Thoracic aorta (tissue), 2 donors: ENCODE measurements at places on chromosomes 1 and 21.

- H3K4me1 ChIP-seq: peaks cover 18% of the 10 kb centered on the region
- no peaks in the 10 kb centered on the region for H3K36me3 ChIP-seq
- peak overlapping the region; percentile 72 for H3K4me3 ChIP-seq
- no peak for DNase-seq
- H3K27ac ChIP-seq: no peak overlapping the region
These were observed 1.2 kb downstream of the GLIS1 start for GRCh38 chr1:53737648-53738204.

DNA sequence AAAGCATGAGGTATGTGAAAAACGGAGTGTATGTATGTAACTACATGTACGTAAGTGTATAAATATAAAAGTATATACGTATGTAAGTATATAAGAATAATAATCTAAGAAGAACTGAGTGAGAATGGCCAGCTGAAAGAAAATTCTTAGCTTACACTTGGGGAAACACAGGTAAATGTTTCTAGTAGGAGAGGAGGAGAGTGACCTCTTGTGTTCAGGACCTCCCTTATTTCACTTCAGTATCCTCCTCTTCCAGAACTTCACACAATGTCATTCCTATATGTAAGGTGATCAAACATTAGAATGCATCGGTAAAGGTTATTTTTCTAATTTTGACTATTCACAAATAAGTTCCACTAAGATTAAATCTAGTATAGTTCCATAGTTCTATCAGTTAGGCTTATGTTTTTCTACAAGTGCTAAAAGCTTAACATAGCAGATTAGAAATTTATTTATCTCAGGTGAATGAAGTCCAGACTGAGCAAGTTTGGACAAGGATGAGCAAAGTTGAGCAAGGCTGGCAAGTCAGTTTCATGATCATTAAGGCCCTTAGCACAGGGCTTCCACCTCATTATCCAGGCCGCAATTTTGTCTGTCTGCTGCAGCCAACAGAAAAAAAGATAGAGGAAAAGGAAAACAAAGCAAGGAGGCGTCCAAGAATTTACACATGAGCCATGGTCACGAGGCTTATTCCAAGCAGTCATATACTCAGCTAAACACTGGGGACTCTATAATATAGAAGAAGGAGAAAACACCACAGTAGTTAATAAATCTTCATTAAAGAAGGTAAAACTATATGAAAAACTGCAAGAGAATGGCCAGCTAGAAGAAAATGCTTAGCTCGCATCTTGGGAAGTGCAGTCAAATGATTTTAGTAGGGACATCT lies 7.1 kb upstream of the MROH9 start:
- no peak overlapping the region for H3K27ac ChIP-seq
- DNase-seq: no peak
- no peak overlapping the region for H3K4me3 ChIP-seq
- no peaks in the 10 kb centered on the region for H3K36me3 ChIP-seq
- peaks cover 22% of the 10 kb centered on the region for H3K4me1 ChIP-seq
- H3K27me3 ChIP-seq: no peaks in the 10 kb centered on the region

DNA sequence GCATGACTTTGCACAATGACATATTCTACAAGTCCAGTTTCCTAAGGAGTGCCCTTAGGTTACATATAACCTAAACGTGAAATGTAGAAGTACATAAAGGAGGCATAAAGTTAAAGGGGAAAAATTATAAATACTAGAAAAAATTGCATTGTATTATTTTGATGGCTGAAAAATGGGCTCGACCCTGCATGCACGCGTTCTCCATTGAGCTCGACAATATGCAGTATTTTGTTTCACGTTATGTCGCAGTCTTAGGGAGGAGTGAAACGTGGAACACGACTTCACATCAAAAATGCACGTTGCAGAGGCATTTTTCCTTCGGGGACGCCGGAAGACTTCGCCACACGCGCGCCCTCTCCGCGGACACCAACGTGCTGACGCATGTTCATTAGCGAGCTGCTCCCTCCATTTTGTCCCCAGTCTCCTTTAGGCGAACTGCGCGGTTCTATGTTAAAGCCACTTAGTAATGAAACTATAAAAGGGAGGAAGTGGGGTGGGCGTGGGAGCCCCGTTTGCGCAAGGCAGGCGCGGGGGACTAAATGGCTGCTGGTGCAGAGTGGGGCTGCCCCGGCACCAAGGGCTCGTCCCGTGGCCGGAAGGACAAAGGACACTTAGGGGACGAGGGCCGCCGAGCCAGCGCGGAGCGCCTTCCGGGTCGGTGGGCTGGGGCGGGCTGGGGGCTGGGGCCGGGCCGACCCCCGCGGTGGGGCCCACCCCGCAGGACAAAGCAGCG lies 749 bp upstream of the COX20 start:
- peaks cover 2% of the 10 kb centered on the region for H3K36me3 ChIP-seq
- peaks cover 37% of the 10 kb centered on the region for H3K4me1 ChIP-seq
- no peaks in the 10 kb centered on the region for H3K27me3 ChIP-seq

DNA sequence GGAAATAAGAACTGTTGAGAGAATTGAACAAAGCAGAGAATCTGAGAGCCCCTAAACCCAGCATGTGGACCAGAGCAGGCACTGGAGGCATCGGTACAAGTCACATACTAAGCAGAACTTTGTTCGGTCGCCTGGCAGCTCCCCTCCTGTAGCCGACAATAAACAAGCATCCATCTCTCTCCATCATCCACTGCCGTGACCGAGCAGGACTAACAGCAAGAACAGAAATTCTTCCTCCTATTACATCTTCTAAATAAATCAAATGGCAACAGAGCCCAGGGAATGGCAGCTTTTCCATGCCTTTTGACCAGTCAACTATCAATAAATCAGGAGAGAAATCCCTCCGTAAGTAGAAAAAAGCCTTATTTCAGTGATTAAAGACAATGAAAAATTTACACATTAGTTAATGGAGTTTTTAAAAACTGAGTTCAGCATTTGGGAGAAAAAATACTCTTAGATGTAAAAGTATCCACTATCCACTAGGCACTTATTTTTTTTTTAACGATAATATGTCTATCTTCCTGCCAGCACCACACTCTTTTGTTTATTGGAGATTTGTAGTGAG lies 36.5 kb downstream of the PTPN14 start:
- H3K36me3 ChIP-seq: no peaks in the 10 kb centered on the region
- no peaks in the 10 kb centered on the region for H3K27me3 ChIP-seq
- peaks cover 19% of the 10 kb centered on the region for H3K4me1 ChIP-seq
- no peak for DNase-seq
- no peak overlapping the region for H3K27ac ChIP-seq
- no peak overlapping the region for H3K4me3 ChIP-seq

GRCh38 chr1:9960011-9960410 lies 16.7 kb downstream of the NMNAT1 start:
- H3K4me1 ChIP-seq: peaks cover 15% of the 10 kb centered on the region
- no peaks in the 10 kb centered on the region for H3K36me3 ChIP-seq
- no peak overlapping the region for H3K4me3 ChIP-seq
- H3K27ac ChIP-seq: no peak overlapping the region
- no peak for DNase-seq

DNA sequence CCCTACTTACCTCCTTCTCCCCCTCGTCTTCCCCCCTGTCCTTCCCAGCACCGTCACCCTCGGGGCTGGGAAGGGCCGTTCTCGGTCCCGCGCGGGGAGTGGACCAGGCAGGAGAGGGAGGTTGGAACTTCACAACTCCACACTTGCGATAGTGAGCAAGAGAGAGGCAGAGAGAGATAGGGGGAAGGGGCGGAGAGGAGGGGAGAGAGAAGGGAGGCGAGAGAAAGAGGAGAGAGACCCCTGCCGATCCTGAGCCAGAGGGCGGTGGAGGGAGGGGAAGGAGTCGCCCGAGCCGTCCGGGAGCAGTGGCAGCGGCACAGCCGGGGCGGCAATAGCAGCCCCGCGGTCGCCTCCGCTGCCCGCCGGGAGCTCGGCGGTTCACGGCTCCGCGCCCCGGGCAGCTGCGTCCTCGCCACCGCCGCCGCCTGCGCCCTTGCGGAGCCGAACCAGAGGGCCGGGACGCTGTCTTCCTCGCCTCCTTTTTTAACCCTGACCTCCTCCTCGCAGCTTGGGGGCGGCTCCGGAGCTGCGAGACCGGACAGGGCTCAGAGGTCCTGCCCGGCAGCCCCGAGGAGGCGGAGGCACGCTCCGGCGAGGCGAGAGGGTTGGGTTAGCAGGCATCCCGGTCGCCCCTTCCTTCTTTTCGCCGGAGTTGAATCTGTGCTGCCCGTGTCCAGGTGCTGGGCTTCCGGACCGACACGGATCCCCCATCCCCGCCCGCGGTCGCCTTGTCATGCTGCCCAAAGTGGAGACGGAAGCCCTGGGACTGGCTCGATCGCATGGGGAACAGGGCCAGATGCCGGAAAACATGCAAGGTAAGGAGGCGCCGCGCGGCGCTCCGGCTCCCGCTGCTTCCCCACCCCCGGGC lies 11.7 kb downstream of the NR5A2 start:
- H3K4me3 ChIP-seq: peak overlapping the region; percentile 73
- peaks cover 33% of the 10 kb centered on the region for H3K4me1 ChIP-seq
- H3K27ac ChIP-seq: no peak overlapping the region
- DNase-seq: no peak
- H3K27me3 ChIP-seq: peaks cover 30% of the 10 kb centered on the region
- no peaks in the 10 kb centered on the region for H3K36me3 ChIP-seq

DNA sequence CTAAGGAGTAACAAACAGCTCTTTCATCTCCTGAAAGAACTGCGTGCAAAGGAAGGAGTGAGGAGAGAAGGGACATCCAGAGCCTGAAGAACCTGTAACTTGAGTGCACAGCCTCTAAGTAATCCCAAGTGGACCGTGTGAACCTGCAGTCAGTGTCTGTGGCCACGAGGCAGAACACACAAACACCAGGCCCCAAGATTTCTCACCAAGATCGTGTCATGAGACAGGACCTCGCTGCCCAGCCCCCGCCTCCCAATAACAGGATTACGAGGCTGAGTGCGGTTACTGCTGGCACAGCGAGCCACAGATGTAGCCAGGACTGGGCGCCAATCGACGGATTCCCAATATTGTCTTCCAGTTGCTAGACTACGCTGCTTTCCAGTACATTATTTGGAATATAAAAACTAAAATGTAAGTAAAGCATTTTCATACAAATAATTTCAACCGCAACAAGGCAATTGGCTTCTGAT lies 101.3 kb upstream of the SLC25A33 start:
- H3K27me3 ChIP-seq: no peaks in the 10 kb centered on the region

DNA sequence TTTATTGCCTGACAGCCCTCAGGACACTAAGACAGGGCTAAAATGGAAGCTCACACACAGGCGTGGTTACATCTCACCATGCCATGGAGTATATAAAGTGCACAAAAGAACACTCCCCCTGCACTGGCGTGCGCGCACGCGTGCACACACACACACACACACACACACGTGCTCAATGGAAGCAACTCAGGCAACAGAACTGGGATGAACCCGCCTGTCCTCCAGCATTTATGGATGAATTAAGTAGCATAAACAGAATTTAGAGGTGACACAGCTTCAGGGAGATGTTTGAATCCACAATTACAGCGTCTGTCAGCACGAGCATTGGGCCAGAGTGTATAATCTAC lies 146.5 kb upstream of the COA6 start:
- H3K4me1 ChIP-seq: no peaks in the 10 kb centered on the region
- no peak for DNase-seq
- H3K27me3 ChIP-seq: no peaks in the 10 kb centered on the region
- no peaks in the 10 kb centered on the region for H3K36me3 ChIP-seq
- H3K27ac ChIP-seq: no peak overlapping the region

DNA sequence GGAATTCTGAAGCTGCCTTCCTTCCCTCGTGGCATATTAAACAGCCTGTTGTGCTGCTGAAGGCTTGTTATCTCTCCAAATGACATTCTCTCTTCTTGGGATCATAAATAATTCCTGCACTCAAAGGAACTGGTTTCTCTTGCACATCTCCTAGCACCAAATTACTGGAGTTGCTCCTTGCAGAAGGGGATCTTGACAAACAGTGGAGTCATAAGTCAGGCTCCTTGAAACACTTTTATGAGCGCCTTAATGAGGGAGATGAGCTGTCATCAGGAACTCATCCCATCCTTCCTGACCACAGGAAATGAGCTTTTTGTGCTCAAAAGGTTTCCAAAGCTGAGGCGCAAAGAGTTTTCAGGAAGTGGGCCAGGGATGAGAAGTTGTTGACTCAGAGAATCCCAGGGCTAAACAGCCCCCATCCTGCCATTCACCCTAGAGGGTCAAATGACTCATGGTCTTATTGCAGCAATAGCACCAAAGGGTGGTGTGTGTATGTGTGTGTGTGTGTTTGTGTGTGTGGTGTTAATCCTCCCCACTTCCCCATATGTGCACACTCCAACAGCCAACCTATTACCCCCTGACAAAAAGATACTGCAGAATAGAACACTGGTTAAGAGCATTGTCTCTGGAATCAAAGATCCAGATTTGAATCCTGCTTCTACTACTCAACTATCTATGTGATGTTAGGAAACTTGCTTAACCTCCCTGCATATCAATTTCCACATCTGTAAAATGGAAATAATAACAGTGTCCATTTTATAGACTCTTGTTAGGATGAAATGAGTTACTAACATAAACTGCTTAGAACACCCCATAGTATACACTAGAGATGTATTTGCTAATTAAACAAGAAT lies 2.8 kb upstream of the PHC2 start:
- no peak overlapping the region for H3K4me3 ChIP-seq
- no peaks in the 10 kb centered on the region for H3K27me3 ChIP-seq
- peak; percentile 20 for DNase-seq
- no peak overlapping the region for H3K27ac ChIP-seq

GRCh38 chr1:107680579-107680985 lies 284.4 kb downstream of the VAV3 start:
- H3K4me3 ChIP-seq: no peak overlapping the region
- no peaks in the 10 kb centered on the region for H3K27me3 ChIP-seq
- no peaks in the 10 kb centered on the region for H3K4me1 ChIP-seq
- H3K27ac ChIP-seq: no peak overlapping the region

GRCh38 chr1:3656450-3657095 lies 4.3 kb downstream of the TP73 start:
- DNase-seq: no peak
- H3K4me1 ChIP-seq: peaks cover 6% of the 10 kb centered on the region
- no peak overlapping the region for H3K4me3 ChIP-seq
- H3K36me3 ChIP-seq: no peaks in the 10 kb centered on the region

GRCh38 chr1:198700396-198700795 lies 61.6 kb downstream of the PTPRC start:
- H3K4me1 ChIP-seq: no peaks in the 10 kb centered on the region
- DNase-seq: no peak
- no peak overlapping the region for H3K4me3 ChIP-seq
- no peak overlapping the region for H3K27ac ChIP-seq
- H3K27me3 ChIP-seq: no peaks in the 10 kb centered on the region

DNA sequence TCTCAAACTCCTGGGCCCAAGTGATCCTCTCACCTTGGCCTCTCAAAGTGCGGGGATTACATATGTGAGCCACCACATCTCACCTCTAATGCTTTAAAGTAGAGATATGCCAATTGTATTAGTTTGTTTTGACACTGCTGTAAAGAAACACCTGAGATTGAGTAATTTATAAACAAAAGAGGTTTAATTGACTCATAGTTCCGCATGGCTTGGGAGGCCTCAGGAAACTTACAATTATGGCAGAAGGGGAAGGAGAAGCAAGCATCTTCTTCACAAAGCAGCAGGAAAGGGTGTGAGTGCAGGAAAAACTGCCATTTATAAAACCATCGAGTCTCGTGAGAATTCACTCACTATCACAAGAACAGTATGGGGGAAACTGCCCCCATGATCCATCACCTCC lies 3.5 kb upstream of the MYCL start:
- no peaks in the 10 kb centered on the region for H3K36me3 ChIP-seq
- DNase-seq: no peak
- H3K4me1 ChIP-seq: peaks cover 18% of the 10 kb centered on the region
- H3K27me3 ChIP-seq: peaks cover 3% of the 10 kb centered on the region
- H3K4me3 ChIP-seq: no peak overlapping the region
